Fibroblast of skin of right quadriceps (primary cell): ENCODE measurements at places on chromosomes 2 and 18.

- no peak for DNase-seq
These were observed 418.7 kb upstream of the RGPD4 start for GRCh38 chr2:107407974-107408373.

- no peak for DNase-seq
These were observed 60.6 kb upstream of the SLC16A14 start for GRCh38 chr2:230129343-230129742.

GRCh38 chr2:199757233-199757870 lies 93.6 kb downstream of the FTCDNL1 start:
- DNase-seq = no peak

GRCh38 chr18:42289526-42289925 lies 334.5 kb downstream of the PIK3C3 start:
- no peak for DNase-seq

DNA sequence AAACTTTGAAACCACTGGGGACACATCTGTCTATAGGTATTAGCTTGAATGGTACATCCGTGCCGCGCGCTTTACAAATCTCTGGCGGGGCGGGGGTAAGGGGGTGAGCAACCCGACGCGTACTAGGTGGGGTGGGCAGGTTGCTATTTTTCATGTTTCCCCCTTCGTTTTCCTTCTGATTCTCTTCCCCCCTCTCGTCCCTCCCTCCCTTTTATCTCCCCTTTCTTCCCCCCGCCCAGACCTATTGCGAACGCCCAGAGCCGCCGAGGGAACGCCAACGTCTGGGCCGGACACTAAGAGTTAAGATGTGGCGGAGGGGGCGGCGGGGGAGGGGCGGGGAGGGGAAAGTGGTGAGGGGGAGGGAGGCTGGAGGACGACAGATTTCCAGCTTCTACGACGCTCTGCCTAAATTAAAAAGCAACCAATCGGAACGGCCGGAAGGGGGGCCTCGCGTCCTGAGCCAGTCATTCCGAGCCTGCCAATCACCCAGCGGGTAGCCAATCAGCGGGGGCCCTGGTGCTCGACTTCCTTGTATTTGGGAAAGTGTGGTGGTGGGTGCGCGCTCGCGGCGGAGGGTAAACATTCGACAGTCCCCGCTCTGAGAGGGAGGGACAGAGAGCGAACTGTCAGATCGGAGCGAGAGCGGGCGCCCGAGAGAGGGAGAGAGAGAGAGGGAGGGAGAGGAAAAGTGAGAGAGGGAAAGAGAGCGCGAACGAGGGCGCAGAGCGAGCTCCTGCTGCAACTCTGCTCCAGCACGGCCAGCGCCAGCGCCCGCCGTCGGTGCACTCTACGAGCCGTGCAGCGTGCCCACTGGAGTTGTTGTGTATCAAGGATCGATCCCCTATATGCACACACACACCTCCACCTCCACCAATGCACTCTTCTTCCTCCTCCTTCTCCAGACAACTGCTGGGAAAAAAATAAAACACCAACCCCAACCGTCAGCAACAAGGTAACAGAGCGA lies at the start of gene POU3F3:
Gene POU3F3 (plus strand): TSS at position 582 of the 964 bp plus-strand sequence. CDS start 1,396 bp downstream, outside the sequence.
- peak; percentile 68 for DNase-seq

GRCh38 chr2:20702563-20702962 lies 35.6 kb downstream of the GDF7 start:
- no peak for DNase-seq
